ENCODE measurements at places on chromosomes 5 and 9. TPM values are rescaled to one million over a fixed set of nuclear protein-coding genes. Genes with fewer than 3 reads are reported as not detected.
A peak's percentile ranks its signal among the peaks of the same experiment; 100 is the strongest.

The SURF1 gene
- 98.8 TPM for polyA plus RNA-seq

The HSD17B4 gene
- polyA plus RNA-seq, result 207 TPM

The TRPM6 gene
- 0.11 TPM for polyA plus RNA-seq

The MYO10 gene
- 2.1 TPM for polyA plus RNA-seq

The ACTBL2 gene
- polyA plus RNA-seq, result not detected

DNA sequence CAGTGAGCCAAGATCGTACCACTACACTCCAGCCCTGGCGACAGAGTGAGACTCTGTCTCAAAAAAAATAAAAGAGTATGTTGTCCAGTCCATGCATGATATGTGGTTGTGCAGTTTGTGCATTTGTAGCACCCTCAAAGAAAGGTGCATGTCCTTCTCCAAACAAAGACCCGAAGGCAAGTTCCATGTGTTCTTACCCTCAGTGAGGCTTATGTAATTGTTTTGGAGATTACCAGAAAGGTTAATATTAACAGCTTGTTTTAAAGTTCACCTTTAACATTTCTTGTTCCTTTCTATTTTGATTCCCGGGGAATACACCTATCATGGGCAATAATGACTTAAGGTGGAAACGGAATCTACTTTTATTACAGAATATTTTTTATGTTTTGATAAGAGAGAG is 22.3 kb downstream of the KIAA1191 start:
- DNase-seq, result no peak

DNA sequence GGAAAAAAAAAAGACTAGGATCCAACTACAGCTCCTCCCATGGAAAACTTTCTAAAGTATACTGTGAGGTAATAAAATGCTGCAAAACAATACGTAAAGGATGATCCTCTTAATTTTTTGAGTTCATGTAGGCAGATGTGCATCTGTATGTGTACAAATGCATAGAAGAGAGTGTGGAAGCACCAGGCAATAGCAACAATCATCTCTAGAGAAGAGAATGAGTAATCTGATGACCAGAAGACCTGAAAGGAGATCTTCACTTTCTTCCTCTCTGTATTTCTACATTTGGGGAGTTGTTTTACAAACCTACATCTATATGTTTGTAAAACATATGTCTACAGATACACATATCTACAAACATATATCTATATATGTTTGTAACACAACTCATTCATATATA is 29.3 kb upstream of the SPDL1 start:
- DNase-seq, result no peak

- DNase-seq, result no peak
Measured at GRCh38 chr9:26391036-26391435, 501.6 kb downstream of the CAAP1 start.

DNA sequence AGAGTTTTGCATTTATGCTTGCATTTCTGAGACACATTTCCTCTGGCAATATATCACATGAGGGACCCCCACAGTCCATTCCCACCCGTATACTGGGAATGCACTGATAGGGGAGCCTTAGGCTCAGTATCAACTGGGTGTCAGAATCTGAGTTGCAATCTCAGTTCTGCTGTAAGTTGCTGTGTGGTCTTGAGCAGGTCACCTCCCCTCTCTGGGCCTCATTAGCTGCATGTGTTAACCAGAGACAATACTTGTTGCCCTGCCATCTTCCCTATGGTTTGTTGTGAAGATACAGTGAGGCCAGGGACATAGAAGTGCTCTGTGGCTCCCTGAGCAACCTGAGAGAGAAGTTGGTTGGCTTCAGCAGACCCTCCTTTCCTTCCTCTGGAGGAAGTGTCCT is 55.7 kb upstream of the TGFBR1 start:
- DNase-seq, result no peak

DNA sequence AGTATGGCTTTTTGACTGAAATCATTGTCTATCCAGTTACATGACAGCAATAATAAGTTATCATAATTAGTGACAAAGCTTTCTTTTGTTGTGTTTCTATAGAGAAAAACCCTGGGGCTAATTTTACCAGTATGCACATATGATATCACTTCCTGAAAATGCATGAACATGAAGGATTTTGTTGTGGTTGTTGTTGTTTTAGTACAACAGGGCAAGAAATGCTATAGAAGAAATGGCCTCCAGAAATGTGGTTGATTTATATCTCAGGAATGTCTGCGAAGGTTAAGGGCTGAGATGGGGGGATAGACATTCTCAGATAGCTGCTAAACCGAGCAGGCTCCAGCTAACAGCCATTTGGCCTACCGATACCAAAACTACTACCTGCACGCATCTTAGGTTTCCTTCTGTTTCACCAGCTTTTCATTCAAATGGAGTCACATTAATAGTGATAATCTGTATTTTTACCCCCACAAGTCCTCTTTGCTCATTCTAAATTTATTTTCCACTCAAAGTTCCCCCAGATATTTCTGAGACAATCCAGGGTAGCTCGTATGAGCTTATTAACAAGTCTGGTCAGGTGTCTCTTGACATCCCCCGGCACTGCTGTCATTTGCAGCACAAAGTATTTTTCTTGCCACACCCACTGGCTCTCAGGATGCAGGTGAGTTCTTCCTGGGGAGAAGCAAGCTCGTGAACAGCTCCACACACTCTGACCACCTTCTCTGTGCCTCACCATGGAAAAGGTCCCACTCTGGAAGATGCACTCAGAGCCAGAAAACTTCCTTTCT is 232.4 kb upstream of the GAS1 start:
- no peak for DNase-seq

DNA sequence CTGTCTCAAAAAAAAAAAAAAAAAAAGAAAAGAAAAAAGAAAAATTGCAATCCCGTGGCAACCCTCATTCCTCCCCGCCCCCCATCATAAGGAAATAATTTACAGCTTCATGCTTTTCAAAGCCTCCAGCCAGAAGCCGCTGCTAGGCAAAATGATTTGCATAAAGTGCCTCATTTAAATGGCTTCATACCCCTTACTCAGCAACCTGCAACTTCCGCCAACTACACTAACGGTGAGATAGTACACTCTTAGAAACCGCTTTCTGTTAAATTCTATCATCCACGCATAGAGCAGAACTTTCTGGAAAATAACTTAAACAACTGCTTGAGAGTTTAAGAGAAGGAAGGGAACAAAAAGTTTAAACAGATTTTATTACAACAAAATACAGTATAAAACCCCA is 17.8 kb downstream of the SERINC5 start:
- DNase-seq, result no peak

GRCh38 chr5:139038613-139039305 is 159.4 kb downstream of the SIL1 start:
- no peak for DNase-seq

DNA sequence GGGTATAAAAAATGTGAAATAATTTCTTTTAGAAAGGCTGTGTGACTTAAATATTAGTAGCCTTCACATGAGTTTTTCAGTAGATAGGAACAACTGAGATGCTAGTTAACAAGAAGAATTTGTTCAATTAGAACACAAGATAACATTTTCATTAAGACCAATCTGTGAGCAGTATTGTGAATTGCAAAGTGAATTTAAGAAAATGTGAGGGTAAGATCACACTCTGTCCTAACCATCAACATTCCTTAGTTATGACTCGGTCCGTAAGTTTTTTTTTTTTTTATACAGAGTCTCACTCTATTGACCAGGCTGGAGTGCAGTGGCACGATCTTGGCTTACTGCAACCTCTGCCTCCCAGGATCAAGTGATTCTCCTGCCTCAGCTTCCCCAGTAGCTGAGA is 180.2 kb upstream of the EGFLAM start:
- no peak for DNase-seq

DNA sequence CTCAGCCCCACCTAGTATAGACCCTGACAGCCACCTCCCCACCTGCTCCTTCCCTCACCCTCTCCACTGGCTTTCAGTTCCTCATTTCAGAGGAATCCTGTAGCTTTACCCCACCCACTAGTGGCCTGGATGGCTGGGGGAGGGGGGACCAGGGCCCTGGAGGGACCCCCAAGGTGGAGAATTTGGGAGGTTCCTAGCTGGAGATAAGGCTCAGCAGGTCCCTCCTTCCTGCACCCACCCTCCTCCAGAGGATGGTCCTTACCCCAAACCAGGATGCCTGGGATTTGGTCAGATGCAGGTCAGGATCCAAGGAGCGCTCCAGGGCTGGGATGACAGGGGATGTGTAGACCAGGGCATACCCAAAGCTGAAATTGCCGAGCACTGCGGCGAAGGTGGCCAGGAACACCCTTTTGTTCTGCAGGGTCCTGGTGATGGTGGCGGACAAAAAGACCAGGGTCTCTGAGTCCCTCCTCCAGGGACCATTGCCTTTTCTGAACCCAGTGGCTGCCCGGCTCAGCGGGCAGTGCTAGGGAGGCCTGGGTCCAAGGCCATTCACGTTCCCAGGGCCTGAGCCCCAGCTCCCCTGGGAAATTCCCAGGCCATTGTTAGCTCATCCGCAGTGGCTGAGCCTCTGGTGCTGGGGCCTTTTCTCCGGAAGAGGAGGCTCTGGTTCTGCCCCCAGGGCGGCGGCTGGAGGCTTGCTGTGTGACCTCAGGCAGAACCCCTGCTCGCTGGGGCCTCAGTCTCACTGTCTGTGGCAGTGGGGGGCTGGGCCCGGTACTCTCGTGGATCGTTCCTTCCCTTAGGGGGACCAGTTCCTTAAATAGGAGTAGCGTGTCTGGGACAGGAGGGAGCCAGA is 678 bp downstream of the SLC2A6 start:
- peak; percentile 66 for DNase-seq

DNA sequence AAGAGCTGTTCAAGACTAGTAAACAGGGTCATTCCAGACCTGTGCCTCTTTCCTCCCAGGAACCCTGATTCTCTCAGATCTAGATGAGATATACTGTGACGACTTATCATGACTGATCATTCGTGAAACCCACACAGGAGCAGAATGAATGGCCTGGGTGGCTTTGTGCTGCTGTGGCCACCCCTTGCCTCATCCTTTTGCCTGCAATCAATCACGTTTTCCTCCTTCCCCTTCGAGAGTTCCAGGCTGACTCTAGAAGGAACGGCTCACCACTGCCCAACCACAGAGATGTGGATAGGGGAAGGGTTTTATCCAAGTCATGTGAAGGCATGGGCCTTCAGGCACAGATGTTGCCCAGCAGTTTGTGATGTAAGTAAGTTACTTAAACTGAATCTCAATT is 5.8 kb downstream of the ANXA6 start:
- no peak for DNase-seq

DNA sequence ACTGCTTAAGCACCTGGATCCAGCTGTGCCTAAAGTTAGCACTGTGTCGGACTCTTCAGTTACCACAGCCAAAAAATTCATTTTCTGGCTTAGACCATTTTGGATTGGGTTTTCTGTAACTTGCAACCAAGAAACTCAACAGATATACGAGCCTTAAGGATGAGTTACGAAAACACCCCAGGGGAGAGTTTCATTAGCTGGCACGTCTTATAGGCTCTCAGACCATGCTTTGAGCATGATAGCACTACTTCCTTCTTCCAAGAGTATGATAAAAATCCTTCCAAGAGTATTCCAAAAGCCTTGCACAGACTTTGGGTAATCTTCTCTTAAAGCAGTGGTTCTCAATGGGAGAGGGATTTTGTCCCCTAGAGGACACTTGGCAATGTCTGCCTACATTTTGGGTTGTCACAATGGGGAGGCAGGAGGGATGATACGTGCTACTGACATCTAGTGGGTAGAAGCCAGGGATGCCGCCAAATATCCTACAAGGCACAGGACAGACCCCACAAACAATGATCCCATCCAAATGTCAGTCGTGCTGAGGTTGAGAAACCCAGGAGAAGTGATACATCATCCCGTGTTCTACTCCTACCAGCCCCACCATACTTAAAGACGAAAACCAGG is 64.8 kb downstream of the SMIM23 start:
- DNase-seq, result no peak

GRCh38 chr5:41794471-41794870 is 75.8 kb downstream of the OXCT1 start:
- DNase-seq, result no peak

- DNase-seq, result no peak
Measured at GRCh38 chr5:45507178-45507577, 189.0 kb downstream of the HCN1 start.

- DNase-seq, result peak; percentile 3
Measured at GRCh38 chr5:1883925-1884677, 1.4 kb upstream of the IRX4 start.

DNA sequence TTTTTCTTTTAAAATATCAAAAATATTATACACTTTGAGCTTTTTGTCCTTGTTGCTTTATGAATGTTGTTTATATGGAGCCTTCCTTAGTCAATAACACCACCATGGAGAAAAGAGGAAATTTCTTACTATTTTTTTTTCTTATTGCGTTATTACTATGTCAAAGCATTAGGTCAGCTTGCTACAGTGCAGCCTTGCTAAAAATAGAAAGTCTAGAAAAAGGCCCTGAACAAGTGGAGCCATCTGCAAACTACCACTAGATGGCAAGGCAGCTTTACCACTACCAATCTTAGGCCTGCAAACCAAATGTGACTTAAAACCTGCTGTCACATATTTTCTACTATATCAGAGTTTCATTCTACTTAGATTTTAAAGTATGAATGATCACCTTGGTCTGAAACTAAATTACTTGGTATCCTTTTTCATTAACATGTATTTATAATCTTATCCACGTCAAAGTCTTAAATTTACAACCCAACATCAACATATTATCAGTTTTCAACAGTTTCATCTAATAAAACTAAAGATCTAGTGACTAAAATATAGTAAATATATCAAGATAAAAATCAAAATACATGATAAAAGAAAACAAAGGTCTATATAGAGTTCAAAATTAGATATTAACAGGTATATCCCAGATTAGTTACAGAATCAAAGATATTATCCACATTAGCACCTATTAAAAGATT is 113.1 kb upstream of the ACOT12 start:
- DNase-seq, result peak; percentile 43

- no peak for DNase-seq
Measured at GRCh38 chr9:27496135-27496504, 28.0 kb upstream of the IFNK start.

DNA sequence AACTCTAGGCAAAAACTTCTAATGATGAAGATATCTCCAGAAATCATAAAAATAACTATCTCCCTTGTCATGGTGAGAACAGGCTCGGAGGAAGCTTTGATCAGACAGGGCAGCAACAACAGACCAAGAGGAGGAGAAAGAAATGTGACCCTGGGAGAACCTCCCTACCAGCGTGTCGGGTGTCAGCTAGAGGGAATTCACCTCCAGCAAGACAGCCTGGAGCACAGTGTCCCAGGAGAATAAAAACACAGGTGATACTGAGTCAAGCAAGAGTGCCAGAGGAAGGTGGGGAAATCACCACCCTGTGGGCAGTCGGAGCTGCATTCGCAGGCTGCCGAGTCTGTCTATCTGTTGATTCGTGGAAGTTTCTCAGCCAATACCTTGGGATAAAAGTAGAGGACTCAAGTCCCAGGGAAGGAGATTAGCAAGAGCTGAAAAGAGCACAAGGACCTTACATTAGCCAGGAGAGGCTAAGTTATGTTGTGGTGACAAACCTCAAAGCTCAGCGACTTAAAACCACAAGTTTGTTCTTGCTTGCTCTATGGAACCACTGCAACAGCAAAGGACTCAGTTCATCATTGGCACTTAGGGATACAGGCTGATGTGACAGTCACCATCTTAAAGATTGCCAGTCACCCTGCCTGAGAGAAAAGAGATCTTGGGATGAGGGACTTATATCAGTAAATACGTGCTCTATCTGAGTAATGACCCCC is 598.3 kb downstream of the CCDC171 start:
- DNase-seq, result no peak

- DNase-seq, result no peak
Measured at GRCh38 chr5:139157556-139157955, 40.6 kb downstream of the SIL1 start.
